ENCODE measurements at places on chromosomes 2 and 18. TPM values are rescaled to one million over a fixed set of nuclear protein-coding genes. Genes with fewer than 3 reads are reported as not detected.

Gene CRYBA2
- total RNA-seq: not detected

Gene TUBB8B
- not detected for total RNA-seq

Gene CYBRD1
- total RNA-seq: 132 TPM

Gene STARD6
- total RNA-seq: not detected

Gene GALR1
- not detected for total RNA-seq

Gene SCN7A
- total RNA-seq: not detected

Gene ATL2
- total RNA-seq: 66.4 TPM

Gene GKN2
- not detected for total RNA-seq

Gene SFT2D3
- total RNA-seq: 8.4 TPM

Gene CPLX4
- total RNA-seq: not detected

Gene TXNL1
- total RNA-seq: 33.1 TPM

Gene MYO5B
- total RNA-seq: 25.4 TPM

Gene TXNL4A
- total RNA-seq: 106 TPM

Gene MC5R
- total RNA-seq: not detected

Gene INHBB
- 57.5 TPM for total RNA-seq

Gene SAG
- not detected for total RNA-seq

Gene IL1F10
- total RNA-seq: not detected

Gene ANKAR
- 3.6 TPM for total RNA-seq

Gene FOXI3
- total RNA-seq: not detected

Gene MTHFD2
- total RNA-seq: 197 TPM

Gene ACTR1B
- total RNA-seq: 49.9 TPM

Gene ARL4C
- 51.3 TPM for total RNA-seq

Gene ARHGAP28
- total RNA-seq: not detected

Gene ASPRV1
- 0.30 TPM for total RNA-seq

Gene COL3A1
- not detected for total RNA-seq

Gene ANKRD62
- total RNA-seq: 0.20 TPM

Gene SIGLEC15
- total RNA-seq: 1.0 TPM

Gene OTOS
- not detected for total RNA-seq

Gene AUP1
- 79.2 TPM for total RNA-seq

Gene USP34
- total RNA-seq: 120 TPM

Gene PHLPP1
- total RNA-seq: 21.1 TPM

Gene GAREM2
- total RNA-seq: 1.7 TPM

Gene MSGN1
- total RNA-seq: not detected

Gene SPP2
- total RNA-seq: not detected

Gene HDLBP
- total RNA-seq: 715 TPM

Gene C2orf78
- not detected for total RNA-seq

Gene AP1S3
- total RNA-seq: 73.3 TPM

Gene PLGLB2
- 1.9 TPM for total RNA-seq

Gene NXPH2
- total RNA-seq: not detected

Gene IL36G
- total RNA-seq: not detected

Gene ASTL
- total RNA-seq: not detected

Gene ALPG
- 1.2 TPM for total RNA-seq

Gene CYP27C1
- total RNA-seq: 0.94 TPM

Gene CYP26B1
- total RNA-seq: 0.55 TPM

Gene CDKL4
- total RNA-seq: not detected

Gene TBC1D8
- total RNA-seq: 25.3 TPM

Gene CLK1
- 57.0 TPM for total RNA-seq

Gene SATB2
- total RNA-seq: 7.8 TPM

Gene PER2
- total RNA-seq: 22.9 TPM

Gene LYPD1
- 10.3 TPM for total RNA-seq

Gene TMEM200C
- not detected for total RNA-seq

Gene OTX1
- total RNA-seq: 7.0 TPM

Gene FRZB
- 0.15 TPM for total RNA-seq

Gene WDR35
- 7.4 TPM for total RNA-seq

Gene LAMA1
- total RNA-seq: not detected

Gene WIPF1
- total RNA-seq: 1.3 TPM

Gene DAW1
- total RNA-seq: 1.8 TPM

Gene CHRND
- not detected for total RNA-seq

Gene ABCG5
- not detected for total RNA-seq

Gene SLC39A6
- total RNA-seq: 14.8 TPM

Measured in PC-9 (cell line).